DMS79 (cell line): ENCODE measurements at places on chromosomes 4 and X.
A peak's percentile ranks its signal among the peaks of the same experiment; 100 is the strongest.

DNA sequence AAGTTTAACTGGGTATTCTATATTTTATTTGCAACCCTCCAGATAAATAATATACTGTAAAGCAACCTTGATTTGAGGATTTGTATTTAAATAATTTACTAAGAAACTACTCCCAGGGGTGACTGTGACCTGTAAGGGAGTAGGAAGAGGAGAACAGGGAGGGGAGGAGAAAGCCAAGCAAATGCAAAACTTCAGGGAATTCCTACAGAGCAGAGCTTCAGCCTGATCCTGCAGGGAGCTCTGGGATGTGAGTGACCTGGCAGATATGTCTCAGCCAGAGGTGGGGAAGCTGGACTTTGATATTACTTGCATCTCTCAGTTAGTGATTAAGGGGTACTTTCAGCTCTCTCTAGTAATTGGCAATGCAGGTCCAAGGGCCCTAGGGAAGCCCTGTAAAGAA lies 302.0 kb downstream of the FRMPD4 start:
- no peak for DNase-seq

DNA sequence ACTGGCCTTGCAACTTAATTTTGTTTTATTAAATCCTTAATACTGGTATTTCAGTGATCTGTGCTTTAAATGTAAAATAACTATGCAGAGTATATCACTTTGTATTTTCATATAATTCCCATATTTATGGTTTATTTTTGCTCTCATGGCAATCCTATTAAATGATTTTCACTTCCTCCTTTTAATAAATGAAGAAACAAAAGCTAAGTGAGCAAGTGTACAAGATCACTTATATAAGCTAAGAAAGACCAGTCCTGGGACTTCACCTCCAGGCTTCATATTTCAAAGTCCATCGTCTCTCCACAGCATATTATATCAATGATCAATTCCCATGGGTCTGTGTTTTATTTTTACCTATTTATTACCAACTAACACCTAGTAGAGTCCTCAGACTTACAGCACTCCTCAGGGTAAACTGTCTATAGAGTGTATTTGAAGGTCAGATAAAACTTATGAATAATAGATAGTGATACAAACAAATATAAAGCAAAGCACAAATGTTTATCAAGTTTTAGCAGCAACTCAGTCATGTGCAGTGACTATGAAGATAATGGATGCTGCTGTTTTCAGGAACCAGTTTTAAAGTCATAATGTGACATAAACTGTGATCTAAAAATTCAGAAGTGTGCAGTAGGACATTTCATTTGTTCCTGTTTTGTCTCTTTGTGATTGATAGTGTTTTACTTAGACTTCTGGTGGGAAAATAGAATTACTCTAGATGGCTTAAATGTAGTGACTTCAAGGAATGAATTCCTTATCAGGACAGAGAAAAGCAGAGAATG lies 56.8 kb downstream of the ARHGAP24 start:
- no peak for DNase-seq

DNA sequence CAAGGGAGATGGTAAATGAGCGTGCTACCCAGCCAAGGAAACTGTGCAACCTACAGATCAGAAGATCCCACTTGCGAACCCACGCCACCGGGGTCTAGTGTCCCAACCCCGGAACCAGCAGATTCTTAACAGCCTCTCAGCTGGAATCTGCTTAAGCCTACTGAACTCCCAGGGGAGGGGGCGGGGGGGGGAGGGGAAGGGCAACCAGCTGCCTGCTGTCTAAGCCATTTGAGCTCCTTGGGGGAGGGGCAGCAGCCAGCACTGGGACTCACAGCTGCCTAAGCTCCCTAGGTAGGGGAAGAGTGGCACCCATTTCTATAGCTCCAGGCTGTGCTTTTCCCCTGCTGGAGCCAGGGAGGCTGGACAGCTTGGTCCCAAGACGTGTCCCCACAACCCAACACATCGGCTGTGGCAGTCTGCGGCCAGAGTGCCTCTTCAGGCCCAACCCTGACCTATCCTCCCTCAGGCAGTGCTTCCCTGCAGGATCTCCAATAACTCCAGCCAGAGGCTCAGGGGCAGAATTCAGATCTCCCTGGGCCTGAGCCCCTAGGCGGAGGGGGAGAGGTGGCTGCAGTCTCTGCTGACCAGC lies 289.2 kb downstream of the LDB2 start:
- DNase-seq, result no peak

DNA sequence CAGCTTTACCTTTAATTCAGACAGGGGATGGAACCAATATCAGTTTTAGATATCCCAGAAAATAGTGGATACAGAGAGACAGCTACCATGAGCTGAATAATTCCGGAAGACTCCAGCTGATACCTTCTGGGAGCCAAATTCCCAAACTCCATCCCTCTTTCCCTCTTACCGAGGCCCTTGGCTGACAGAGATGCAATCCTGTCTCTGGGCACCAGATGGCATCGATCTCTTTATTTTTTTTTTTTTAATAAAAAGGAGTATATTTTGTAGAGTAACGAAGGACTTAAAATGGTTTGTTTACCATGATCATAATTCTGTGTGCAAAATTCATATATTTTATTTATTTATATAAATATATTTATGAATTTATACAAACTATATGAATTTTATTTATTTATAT lies 31.0 kb downstream of the RAB40A start:
- DNase-seq, result no peak

- no peak for DNase-seq
Measured at GRCh38 chrX:135520022-135520552, 373 bp upstream of the INTS6L start.

DNA sequence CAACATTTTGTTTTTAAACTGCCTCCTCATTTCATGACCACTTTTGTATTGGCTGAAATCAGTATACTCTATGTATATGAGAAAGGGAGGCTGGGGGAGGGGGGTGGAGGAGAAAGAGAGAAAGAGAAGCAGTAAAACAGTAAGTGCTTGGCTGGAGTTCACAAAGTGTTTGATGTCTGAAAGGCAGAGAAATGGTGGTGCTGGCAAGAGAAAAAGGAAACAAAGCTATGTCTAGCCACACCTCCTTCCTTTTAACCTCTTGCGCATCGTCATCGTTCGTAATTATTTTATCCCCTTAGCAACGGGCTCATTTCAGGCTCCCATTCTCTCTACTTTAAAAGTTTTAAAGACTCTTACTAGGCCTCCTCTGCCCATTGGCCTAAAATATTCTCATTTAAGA lies 25.6 kb downstream of the RPA4 start:
- DNase-seq, result no peak

DNA sequence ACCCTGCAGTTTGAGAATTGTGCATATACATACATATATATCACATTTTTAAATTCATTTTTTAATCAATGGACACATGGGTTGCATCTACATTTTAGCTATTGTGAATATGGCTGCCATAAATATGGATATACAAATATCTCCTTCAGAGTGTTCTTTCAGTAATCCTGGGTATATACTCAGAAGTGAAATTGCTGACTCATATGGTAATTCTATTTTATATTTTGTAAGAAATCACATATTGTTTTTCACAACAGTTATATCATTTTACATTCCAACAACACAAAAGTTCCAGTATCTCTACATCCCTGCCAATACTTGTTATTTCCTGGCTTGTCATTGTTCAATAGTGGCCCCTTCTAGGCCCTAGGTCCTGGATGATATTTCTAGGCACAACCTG lies 20.6 kb upstream of the HSFX4 start:
- no peak for DNase-seq

- DNase-seq, result no peak
Measured at GRCh38 chr4:162131256-162131655, 32.5 kb downstream of the FSTL5 start.

GRCh38 chr4:169070071-169070894 lies 60.2 kb upstream of the CBR4 start:
- DNase-seq, result peak; percentile 75

DNA sequence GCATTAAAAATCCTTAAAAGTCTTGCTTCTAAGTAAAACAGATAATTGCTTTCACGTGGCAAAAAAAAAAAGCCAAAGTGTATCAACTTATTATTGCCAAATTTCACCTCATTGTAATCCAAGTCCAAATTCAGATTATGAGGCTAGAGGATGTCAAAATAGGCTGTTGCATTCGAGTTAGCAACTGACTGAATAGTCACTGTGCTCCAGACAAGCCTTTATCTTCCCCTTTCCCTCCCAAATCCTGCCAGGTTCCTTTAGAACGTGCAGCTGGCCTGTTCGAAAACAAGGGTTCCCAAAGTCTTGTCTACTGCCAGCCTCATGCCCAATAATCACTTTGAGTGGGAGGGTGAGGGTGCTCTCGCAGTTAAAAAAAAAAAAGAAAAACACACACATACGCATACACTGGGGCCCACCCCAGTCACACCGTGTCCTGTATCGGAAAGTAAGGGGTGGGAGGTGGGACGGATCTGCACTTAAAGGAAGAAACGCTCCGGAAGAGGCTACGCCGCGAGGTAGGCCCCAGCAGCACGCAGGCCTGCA lies 603 bp downstream of the MAD2L1 start:
- no peak for DNase-seq

DNA sequence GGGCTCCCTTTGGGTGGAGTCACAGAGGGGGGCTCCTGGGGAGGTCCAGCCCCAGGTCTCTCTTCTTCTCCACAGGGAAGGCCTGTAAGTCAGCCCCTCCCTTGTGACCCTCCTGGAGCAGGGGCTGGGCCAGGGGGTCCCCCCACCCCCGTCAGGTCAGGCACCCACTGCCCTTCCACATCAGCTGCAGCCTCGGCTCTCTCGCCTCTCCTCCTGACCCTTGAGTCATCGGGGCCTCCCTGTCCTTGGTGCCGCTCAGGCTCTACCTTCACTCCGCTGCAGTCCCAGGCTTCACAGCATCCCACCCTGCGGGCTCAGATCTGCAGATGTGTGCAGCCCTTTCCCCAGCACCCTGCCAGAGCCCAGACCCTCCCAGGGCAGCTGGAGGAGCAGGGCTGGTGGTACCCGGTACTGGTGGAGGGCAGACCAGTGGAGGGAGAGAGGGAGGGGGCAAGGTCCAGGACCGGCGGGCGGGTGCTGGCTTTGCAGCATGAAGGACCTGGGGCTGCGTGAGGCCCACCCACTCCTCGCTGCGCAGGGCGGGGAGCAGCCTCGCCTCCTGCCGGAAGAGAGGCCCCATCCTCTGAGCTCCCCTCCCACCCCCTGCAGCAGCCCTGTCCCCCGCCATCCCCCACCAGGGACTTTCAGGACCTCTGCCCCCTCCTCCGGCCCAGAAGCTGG lies 117.1 kb downstream of the FAM53A start:
- no peak for DNase-seq
